ENCODE measurements at places on chromosomes 2 and 18.

DNA sequence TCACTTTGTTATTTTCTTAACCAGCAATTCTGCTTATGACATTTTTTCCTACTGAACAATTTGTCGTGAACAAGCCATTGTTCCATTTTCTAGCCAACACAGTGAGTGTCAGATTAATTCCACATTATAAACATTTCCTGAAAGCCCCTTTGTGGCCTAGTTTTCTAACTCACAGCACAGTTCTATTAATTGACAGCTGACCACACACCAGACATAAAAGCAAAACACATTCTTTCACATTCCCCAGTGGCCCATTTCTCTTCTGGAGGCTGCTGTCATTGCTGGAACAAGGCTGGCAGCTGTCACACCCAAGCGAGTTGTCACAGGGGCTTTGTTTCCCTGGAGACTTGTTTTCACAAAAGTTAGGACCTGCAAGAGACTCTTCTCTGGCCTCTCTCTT is 50.7 kb downstream of the RNF152 start:
- DNase-seq = no peak

- DNase-seq = peak; percentile 66
Measured at GRCh38 chr2:147844697-147845410, at the start of gene ACVR2A. TSS of gene ACVR2A (plus strand) at chr2:147845029. CDS start at chr2:147845153, 124 bp downstream.

DNA sequence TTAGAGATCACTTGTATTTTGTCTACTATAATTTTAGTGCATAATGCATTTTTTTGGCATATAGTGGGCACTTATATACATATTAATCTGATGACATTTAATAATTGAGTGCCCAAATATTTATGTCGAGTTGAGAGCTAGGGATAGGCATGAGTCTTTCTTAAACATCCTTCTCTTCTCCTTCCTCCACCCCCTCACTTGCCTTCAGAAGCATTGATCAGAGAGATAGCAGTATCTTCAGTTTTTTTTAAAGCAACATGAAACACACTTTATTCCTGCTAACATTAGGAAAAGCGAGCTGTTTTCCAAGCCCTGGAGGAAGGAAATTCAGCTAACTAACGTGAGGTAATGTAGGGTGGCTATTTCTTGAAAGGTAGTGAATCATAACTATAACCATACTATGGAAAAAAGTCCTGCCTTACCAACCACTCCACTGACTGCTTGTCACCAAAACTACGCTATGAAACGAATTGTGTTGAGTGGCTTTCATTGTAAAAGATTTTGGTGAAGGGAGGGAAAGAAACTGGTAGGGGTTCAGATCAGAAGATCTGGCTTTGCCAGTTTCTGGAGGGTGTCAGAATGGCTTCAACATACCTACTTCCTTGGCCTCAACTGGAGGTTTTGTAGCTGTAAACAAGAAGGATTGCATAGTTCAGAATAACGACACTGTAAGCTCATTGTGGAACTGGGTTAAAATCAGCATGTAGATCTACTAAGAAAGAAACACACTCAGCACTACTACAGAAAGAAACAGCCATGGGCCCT is 2.3 kb upstream of the ITGA4 start:
- DNase-seq = no peak

DNA sequence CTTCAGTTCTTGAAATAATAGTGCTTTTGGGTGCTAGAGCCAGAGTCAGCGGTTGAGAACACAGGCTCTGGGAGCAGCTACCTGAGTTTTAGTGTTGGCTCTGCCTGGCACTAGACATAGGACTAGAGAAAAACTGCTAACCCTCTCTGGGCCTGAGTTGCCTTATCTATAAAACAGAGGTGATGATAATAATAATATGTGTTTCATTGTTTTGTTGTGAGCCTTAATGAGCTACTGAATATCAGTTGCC is 391.7 kb downstream of the PTPRM start:
- no peak for DNase-seq

GRCh38 chr2:164710837-164711765 is 89.8 kb upstream of the GRB14 start:
- no peak for DNase-seq

DNA sequence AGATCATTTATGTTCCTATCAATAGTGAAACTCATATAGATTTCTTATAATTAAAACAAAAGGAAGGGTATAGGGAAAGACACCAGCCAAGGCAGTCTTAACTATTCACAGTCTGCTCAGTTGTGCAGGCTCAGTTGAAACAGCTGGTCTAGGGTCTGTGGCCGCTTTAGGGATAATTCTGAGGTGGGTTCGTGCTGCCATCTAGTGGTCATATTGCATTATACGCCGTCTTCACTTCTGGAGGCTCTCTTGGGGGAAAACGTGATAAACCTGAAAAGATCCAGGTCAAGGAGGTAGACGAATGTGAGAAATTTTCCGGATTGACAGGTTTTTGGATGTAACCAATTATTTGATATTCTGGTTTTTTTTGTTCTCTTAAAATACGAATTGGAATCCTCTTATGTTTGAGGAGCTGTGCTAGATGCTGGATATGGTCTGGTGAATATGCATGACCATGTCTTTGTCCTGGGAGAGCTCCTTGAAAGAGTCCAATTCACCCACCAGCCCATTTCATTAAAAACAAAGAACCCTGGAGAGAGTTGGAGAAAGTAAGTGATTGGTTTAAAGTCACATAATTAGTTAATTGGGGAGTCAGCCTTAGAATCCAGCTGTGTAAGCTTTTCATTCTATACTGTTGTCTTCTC is 492.4 kb downstream of the PLCL1 start:
- DNase-seq = peak; percentile 62

GRCh38 chr2:224781400-224781799 is 65.2 kb upstream of the CCDC195 start:
- no peak for DNase-seq

- no peak for DNase-seq
Measured at GRCh38 chr18:12819322-12819721, 64.7 kb downstream of the PTPN2 start.

- no peak for DNase-seq
Measured at GRCh38 chr2:217933617-217933993, 69.2 kb downstream of the TNS1 start.

DNA sequence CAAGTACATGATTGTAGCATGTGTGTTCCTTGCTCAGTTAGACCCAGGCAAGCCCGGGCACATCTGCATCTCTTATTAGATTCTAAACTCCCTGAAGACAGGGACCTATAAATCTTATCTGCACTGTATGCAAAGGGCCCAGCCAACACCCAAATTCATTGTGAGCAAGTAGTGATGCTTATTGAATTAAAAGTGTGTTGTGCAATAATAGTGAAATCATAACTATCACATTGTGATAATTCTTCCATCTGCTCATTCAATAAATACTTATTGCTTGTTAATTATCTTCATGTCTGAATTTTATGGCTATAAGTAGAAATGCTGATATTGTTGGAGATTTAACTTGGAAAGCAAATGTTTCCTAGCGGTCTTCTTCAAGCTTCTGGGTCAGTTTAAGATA is 387.5 kb downstream of the SLC4A3 start:
- no peak for DNase-seq

- no peak for DNase-seq
Measured at GRCh38 chr2:71813315-71813714, 334.3 kb downstream of the CYP26B1 start.

DNA sequence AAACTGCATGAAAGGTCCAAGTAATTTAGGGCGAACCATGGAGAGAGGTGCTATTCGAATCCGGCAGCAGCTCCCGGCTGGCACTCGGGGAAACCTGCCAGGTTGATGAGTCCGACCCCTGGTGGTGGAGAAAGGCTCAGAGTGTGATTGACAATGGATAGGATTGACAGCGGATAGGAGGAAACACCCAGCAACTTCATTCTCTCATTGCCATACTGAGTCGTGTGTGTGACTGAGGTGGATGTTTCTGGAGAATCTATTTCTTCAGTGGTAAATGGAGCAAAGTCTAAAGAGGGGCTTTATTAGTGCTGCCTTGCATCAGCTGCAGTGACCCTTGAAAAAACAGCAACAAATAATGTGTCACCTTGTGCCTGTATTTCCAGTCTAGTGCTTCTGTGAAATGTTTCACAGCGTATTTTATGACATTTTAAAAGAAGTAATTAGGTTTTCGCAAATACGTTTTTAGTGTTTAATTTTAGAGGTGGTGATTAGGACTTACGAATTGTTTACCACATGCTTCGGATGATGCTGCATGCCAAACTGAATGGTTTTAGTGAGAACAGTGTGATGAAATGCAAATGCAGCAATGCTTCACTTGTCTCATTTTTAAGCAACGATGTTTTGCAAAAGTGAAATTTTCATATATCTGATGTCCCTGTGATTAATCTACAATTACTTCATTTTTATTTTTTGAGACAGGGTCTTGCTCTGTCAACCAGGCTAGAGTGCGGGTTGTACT is 102.0 kb downstream of the DCDC2C start:
- no peak for DNase-seq

- DNase-seq = no peak
Measured at GRCh38 chr2:158138255-158138654, 36.6 kb downstream of the UPP2 start.

- no peak for DNase-seq
Measured at GRCh38 chr18:65133610-65134009, 617.2 kb upstream of the CDH7 start.

DNA sequence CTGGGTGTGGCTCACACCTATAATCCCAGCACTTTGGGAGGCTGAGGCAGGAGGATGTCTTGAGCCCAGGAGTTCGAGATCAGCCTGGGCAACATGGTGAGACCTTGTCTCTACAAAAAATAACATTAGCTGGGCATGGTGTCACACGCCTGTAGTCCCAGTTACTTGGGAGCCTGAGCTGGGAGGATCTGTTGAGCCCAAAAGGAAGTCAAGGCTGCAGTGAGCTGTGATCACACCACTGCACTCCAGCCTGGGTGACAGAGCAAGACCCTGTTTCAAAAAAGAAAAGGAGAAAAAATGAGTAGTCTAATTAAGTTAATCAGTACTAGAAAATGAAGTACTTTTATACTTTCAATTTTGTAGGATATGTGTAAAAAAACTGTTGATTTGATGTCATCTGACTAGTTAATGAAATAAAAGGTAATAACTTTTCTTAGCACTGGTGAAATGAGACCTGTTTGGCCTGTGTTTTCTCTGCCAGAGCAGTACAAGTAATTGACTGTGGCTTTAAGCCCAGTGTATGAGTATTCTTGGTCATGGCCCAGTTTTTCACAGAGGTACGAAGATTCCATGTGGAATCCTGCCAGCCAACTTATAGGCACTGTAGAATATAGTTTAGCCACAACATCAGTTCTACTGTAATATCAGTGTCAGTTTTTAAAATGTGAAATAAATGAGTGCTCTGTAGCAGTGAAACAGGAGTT is 35.8 kb downstream of the MFSD6 start:
- no peak for DNase-seq

DNA sequence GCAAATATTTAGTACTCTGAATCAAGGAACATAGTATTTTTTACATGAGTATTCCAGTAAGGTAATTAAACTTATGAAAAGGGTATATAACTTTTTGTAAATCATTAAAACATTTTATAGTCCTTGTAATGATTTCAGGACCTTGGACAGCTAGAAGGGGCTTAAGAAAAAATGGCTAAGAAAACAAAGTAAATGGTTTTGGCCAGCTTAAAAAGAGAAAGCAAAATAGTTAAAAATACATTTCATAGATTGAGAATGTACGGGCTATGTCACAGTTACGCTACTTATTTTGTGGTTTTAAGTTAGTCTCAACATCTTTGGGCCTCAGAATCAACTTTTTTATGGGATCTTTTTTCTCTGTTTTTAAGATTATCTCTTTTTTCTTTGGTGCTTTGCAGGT is 26.7 kb downstream of the POLI start:
- no peak for DNase-seq

DNA sequence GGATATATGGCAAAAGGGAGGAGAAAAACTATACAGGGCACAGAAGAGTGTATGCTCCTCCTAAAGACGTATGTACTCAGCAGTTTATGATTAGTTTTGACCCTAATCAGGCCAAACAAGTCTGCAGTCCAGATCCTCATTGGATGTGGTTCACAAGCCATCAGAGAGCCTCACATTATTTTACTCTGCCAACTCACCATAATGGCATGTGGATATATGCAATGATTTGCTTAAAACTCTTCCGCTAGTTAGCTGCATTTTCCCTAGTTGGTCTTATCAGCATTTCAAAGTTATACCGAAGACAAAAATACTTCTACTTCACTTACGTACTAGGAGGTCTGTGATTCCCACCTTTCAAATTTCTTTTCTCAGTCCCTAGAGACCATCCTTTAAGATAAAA is 198.4 kb downstream of the CMPK2 start:
- DNase-seq = no peak

DNA sequence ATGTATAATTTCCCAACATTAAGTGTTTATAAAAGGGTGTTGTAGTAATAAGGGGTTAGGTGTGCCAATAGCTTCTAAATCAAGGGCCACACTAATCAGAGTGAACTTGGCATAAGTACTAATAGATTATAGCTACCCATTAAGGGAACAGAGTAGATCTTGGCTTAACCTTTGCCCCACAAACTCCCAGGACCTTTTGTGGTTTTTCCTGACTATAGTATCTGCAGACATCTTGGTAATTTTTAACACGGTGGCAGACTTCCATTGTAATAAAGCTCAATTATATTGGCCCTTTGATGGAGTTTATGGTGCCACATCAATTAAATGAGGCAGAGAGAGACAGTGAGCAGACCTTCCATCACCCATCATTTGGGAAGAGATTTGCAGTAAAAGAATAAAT is 358.5 kb upstream of the HNRNPA3 start:
- DNase-seq = no peak

DNA sequence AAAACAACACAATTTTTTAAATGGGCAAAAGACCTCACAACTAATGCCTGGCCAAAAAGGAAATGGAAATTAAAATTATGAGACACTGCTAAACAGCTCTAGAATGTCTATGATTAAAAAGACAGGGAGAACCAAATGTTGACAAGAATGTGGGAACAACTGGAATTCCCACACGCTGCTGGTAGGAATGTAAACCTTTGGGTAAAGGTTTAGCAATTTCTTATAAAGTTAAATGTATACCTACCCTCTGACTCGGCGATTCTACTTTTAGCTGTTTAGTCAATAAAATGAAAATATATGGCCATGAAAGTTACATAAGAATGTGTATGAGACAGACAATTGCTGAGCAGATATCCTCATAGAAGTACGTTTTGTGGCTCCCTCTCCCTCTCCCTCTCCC is 60.9 kb downstream of the ATF2 start:
- DNase-seq = no peak

DNA sequence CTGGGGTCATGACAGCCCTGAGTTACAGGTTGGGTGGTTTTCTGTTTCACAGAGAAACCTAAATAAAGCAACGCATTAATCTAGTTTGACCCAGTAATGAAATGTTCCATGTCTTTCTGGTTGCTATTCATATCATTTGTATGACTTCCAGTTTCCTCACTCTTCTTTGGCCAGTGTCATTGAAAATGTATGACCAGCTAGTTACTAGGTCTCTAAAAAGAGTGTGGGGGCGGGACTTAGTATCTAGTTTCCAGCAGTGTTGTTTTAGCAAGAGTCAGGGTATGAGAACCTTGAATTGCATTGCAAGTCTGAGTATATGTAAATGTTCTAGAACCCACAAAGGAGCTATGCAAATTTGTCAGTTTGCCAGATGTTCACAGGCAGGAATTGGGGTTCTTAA is 47.7 kb downstream of the SLC9A2 start:
- no peak for DNase-seq

Data from sciatic nerve (tissue), 2 donors.